ENCODE measurements at places on chromosomes 6 and 20.
A peak's percentile ranks its signal among the peaks of the same experiment; 100 is the strongest.

GRCh38 chr6:87753131-87753685 is 51.2 kb upstream of the AKIRIN2 start:
- no peak for DNase-seq

GRCh38 chr20:18331694-18332093 is 43.4 kb downstream of the ZNF133 start:
- DNase-seq = no peak

DNA sequence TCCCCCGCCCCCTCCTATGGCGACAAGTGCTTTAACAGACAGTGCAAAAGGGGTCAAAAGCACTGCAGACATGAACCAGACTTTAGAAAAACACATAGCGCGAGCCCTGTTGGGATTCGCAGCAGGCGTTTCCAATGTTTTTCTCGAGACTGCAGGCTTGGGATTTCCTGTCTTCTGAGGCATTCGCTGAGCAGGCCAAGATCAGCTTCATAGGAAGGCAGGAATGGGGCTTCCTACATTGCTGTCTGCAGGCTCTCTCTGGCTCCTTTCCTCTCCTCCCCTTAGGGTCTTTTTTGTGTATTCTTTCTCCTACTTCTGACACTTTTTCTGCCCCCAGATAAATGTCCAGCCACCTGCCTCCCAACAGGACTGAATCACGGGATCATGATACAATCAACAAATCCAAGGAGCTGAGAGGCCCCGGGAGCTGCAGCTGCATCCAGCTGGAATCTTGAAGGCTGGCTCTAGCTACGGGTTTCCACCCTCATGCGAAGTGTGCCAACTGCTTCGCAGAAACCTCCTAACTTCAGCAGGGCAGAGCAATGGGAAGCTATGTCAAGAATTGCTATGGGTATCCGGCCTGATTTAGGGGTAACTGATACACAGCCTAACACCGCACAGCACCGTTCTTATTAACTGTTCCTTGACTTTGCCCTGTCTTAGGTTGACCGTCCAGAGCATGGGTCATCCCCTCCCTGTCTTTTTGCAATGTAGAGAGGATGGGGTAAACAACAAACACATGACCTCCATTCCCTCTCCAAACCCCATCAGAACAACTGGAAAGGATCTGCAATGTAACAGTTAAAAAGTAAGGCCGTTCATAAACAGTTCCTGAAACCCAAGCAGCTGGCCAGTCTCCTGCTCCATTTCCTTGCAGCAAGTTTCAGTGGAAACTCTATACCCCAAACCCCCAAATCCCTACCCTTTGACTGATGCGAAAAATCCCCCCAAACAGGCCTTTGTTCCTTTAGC is 31.5 kb downstream of the SNX5 start:
- no peak for DNase-seq

DNA sequence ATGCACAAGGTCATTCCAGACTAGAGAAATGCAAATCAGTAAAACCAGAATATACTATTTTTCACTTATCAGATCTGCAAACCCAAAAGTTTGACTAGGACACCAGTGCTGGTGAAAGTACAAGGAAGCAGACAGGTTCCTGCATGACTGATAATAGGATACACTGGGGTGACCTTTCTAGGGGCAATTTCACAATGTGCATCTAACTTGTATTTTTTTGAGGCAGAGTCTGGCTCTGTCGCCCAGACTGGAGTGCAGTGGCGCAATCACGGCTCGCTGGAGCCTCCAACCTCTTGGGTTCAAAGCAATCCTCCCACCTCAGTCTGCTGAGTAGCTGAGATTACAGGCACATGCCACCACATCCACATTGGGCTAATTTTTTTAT is 11.4 kb downstream of the COMMD7 start:
- DNase-seq = no peak

GRCh38 chr6:98037571-98037970 is 754.6 kb upstream of the MMS22L start:
- no peak for DNase-seq

GRCh38 chr6:64691064-64691463 is 1016.0 kb downstream of the EYS start:
- no peak for DNase-seq

- DNase-seq = peak; percentile 41
These were observed 29.2 kb upstream of the EXOC2 start for GRCh38 chr6:722077-722524.

- no peak for DNase-seq
These were observed 83.6 kb downstream of the SCAND1 start for GRCh38 chr20:35870541-35871258.

- DNase-seq = no peak
These were observed 20.4 kb downstream of the MAFB start for GRCh38 chr20:40668449-40669228.

DNA sequence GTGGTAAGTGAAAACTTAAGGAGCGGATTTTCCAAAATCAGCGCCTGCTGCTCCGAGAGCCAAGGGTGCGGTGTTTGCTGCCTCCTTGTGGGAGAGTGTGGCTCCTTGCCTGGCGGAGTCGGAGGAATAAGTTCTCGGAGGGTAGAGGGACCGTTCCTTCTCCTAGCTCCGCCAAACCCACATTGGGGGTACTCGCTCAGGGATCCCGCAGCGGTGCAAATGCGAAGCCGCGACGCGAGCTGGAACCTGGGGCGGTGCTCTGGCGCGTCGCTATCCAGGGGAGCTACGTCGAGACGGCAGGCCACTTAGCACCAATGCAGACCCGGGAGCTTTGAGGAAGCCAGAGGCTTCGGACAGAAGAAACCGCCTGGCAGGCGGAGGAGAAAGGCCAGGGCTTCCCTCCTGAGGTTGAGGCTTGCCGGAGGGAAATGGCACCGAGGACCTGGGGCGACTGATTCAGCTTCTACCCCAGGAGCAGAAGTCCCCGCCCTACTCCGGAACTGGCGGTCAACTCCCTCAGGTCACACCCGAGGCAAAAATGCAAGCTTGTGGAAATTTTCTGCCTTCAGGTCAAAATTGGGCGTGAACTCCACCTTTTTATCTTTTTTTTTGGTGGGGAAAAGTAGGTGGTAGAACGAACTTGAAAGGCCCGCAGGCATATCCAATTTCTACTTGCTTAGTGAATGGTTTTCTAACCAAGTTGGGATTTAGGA is 5.7 kb upstream of the DDX43 start:
- DNase-seq = no peak

- no peak for DNase-seq
These were observed 42.6 kb downstream of the NCOA3 start for GRCh38 chr20:47544240-47544639.

- no peak for DNase-seq
These were observed 1.7 kb upstream of the TFAP2C start for GRCh38 chr20:56627122-56628014.

GRCh38 chr6:97275804-97276203 is 7.2 kb downstream of the MMS22L start:
- no peak for DNase-seq

GRCh38 chr6:19153270-19153980 is 683.7 kb upstream of the ID4 start:
- DNase-seq = no peak

GRCh38 chr6:152100183-152100618 is 292.7 kb downstream of the ESR1 start:
- no peak for DNase-seq

DNA sequence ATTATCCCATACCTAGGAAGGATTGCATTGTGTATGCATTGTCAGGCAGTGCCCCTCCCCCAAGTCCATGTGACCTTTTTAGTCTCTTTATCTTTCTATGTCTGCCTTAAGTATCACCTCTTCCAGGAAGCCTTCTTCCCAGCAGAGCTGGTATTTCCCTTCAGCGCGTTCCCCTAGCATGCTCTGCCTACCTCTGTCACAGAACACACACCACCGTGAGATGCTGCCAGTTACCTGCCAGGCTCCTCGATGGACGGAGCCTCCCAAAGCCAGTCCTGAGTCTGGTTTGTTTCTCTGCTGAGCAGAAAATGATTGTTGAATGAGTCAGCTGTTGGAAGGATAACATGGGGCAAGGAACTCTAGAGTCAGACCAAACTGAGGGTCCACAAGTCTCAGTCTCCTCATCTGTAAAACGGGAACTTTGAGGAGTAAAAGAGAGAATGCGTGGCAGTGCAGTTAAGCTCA is 11.3 kb upstream of the ZNF335 start:
- no peak for DNase-seq

GRCh38 chr6:156449569-156449968 is 327.6 kb upstream of the ARID1B start:
- no peak for DNase-seq

DNA sequence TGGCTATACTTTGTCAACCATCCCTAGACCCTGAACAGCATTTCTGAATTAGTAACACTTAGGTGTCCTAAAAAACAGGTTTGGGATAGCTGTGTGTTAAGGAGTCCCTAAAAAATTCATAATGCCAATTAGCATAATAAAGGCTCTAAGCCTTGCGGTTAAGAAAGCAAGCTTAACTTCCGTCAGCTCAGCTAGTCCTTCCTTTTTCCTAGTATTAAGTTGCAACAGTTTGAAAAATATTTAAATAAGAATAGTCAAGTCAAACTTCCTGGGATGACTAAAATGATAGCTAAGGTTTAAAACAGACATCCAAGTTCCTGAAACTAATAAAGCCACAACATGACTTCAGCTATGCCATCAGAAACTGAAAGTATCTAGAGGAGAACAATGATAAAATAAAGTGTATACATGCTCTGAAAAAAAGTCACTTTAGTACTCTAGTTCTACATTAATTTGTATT is 3.5 kb downstream of the AKIRIN2 start:
- DNase-seq = no peak

DNA sequence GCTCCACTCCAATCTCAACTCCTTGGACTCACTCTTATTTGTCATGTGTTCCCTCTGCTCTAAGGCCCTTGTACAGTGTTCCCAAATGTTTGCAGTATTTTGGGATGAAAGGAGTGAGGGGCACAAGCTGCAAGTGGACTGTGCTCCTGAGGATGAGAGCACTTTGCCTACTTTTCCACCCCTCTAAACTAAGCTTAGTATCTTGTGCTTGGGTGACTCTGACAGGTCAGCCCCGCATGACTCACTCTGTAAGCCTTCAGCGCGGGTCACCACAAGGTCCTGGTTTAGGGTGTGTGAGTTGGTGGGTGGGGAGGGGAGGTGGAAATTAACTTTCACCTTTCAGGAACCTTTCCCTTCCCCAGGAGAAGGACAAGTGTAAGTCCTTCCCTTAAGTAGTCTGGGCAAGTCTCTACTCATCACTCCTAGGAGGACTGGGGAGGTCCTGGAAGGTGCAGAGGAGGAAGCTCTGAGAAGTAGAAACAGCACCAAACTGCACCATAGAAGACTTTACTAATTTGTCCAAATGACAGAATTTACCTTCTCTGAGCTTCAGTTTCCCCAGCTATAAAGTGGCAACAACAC is 68.8 kb upstream of the EPB41L1 start:
- no peak for DNase-seq

GRCh38 chr6:26041946-26042345 is 45.3 kb upstream of the HFE start:
- DNase-seq = no peak

DNA sequence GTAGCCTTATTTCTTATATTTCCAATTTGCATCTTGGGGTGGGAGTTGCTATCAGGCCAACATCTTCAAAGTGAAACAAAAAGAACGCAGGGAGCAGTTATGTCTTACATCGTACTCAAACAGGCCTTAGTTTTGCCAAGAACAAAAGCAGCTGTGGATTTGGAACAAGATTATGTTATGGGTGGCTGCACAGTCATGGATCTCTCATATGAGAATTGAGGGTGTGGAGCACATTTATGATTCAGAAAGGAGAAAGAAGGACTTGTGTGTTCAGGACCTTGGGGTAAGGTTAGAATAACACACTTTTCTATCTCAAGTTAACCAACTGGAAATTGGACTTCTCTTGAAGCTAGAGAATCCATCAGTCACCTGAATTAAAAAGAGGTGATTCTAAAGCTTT is 259.9 kb downstream of the FOXA2 start:
- no peak for DNase-seq

GRCh38 chr20:4617019-4617418 is 104.7 kb upstream of the PRND start:
- DNase-seq = no peak

GRCh38 chr6:64217721-64218620 is 582.4 kb downstream of the PHF3 start:
- no peak for DNase-seq

GRCh38 chr20:48440916-48441315 is 386.9 kb downstream of the PREX1 start:
- DNase-seq = no peak

GRCh38 chr6:11035616-11036350 is 8.3 kb downstream of the ELOVL2 start:
- no peak for DNase-seq

DNA sequence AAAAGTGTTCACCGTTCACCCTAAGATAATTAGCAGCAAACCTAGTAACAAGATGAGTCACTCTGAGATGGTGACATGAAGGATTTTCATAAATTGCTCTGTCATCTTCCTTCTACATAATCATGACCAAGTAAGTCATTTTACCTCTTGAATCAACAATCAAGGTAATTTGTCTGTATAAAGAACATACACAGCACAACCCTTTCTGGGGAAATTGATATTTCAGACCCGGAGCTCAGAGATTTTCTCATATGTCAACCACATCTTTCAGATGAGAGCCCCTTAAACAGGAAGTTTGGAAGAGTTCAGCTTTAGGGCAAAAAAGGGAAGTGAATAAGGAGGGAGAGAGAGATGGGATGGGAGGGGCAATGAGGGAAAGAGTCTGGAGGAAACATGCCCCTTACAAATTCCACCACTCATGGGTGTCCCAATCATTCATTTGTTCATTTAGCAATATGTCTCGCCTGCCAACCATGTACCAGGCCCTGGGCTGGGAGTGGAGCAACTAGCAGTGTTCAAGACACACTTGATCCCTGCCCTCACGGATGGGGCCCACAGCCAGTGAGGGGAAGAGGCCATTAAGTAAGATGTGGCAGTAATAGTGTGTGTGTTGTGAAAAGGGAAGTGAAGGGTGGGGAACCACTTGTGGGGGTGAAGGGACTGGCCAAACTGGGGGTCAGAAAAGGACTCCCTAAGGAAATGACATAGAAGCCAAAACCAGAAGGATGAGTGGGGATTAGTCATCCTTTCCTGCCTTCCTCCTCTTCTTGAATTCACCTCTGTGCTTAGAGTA is 190.9 kb downstream of the MAFB start:
- no peak for DNase-seq

GRCh38 chr6:152364866-152365265 is 272.3 kb downstream of the SYNE1 start:
- DNase-seq = no peak

GRCh38 chr20:309841-310644 is 12.7 kb downstream of the ZCCHC3 start:
- DNase-seq = no peak

DNA sequence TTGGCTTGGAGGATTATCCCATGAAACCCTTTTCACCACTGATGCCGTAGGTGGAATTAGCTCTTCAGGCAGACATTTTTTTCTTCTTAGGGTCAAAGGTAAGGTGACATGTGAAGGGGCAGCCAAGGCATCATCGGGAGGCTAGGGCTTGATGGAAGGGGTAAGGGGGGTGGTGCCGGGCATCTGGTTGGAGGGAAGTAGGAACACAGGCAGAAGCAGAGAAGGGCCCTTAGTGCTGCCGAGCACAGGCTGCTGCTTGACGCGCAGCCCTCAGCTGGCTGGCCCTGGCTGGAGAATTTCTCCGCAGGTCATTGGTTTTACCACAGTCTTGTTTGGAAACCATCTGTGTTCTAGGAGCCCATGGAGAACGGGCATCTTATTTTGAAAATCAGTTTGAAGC is 54.7 kb downstream of the TRAF3IP2 start:
- no peak for DNase-seq

GRCh38 chr6:33118525-33119123 is 42.8 kb downstream of the HLA-DPB1 start:
- no peak for DNase-seq

GRCh38 chr6:118935331-118935668 is 341 bp upstream of the MCM9 start:
- no peak for DNase-seq

- DNase-seq = no peak
These were observed 85.3 kb downstream of the NKAIN2 start for GRCh38 chr6:123888771-123889513.

GRCh38 chr6:75098709-75099108 is 107.1 kb downstream of the COL12A1 start:
- no peak for DNase-seq

Data from stimulated activated CD4-positive, alpha-beta T cell treated with anti-CD3 and anti-CD28 coated beads, TNF-alpha, amount 100 ng/mL, for 1 hour (primary cell).